ENCODE measurements at places on chromosomes 1 and 21.

GRCh38 chr1:201450721-201451291 lies 18.2 kb downstream of the PHLDA3 start:
- peak; percentile 55 for DNase-seq

GRCh38 chr1:160401487-160401805 lies 1.1 kb downstream of the VANGL2 start:
- DNase-seq = no peak

DNA sequence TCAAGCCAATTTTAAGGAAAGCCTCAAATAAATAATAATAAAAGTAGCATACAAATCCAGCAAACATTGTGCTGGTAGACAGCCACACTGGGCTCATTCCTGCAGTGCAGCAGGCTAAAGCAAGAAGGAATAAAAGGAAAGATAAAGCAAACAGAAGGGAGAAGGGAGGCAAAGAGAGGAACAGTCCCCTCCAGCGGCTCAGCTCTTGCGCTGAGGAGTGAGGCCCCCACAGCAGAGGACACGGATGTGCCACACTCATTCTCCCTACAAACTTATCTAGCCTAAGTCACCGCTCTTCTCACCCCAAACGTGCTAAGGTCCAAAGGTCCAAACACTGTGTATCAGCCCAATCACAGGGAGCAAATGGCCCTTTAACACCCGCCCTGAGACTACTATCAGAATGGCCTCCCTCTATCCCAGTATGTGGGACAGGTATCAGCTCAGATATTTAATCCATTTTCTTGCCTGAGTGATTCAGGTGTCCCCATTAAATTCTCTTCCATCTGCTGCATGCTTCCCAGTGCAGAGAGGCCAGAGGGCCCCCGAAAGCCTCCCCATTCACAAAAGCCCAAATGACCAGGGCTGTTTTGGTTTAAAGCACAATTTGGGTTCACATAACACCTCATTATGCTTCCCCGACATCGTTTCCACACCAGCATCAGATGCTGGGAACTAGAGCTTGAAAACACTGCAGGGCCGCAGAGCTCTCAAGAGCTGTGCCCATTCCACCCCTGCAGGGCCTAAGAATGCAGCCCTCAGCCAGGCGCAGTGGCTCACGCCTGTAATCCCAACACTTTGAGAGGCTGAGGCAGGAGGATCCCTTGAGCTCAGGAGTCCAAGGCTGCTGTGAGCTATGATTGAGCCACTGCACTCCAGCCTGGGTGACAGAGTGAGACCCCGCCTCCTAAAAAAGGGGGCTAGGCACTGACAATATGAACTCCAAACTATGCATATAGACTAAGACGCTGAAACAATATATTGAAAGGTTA lies 17.8 kb downstream of the CAPZB start:
- DNase-seq = no peak

DNA sequence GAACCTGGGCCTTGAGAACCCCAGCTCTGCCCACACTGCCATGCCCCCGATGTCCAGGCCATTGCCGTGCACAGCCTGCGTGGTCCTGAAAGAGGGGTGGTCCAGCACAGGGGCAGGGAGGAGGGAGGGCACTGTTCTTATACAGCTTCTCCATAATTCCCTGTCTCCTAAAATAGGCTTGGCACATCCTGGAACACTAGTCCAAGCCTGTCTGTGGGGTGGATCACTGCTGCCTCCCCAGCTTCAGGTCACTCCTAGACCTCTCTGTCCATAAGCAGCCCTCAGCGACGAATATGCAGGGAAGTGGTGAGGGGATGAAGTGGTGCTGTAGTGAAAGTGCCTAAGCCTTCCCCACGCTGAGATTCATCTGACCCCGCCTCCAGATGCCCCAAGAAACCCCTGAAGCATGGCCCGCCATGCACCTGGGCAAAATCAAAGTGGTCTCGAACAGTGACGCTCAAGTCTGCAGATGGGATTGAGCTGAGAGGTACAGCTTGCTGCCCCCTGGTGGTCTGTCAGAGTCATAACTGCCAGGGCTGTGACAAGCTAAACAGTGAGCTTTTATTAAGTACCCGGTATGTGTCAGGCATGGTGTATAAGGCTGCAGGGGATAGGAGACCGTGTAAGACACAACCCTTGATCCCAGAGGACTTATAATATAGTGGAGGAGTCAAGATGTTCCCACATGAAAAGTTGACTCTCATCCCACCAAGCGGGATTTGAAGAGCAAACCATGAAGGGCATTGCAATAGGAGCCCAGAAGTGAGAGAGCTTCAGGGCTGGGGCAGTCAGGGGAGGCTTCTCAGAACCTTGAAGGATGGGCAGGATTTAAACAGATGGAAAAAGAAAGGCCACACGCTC lies 66.6 kb downstream of the FAM163A start:
- DNase-seq = peak; percentile 57

DNA sequence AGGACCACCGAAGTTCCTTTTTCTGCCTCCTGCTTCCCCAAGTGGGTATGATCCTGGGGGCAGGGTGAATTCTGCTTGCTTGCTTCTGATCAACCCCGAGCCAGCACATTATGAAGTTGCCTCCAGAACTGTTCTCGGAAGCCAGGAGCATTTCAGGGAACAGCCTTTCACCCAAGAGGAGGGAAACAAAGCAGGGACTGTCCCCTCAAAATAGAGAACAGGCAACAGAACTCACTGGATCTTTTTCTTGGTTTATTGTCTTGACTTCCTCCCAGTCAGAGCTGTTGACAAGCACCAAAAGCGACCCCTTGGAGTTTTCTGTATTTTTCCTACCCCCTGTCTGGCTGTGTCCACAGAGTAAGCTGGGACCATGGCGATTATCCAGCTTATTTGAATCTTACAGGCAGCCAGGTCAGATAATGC lies 258.3 kb upstream of the SGIP1 start:
- DNase-seq = no peak

DNA sequence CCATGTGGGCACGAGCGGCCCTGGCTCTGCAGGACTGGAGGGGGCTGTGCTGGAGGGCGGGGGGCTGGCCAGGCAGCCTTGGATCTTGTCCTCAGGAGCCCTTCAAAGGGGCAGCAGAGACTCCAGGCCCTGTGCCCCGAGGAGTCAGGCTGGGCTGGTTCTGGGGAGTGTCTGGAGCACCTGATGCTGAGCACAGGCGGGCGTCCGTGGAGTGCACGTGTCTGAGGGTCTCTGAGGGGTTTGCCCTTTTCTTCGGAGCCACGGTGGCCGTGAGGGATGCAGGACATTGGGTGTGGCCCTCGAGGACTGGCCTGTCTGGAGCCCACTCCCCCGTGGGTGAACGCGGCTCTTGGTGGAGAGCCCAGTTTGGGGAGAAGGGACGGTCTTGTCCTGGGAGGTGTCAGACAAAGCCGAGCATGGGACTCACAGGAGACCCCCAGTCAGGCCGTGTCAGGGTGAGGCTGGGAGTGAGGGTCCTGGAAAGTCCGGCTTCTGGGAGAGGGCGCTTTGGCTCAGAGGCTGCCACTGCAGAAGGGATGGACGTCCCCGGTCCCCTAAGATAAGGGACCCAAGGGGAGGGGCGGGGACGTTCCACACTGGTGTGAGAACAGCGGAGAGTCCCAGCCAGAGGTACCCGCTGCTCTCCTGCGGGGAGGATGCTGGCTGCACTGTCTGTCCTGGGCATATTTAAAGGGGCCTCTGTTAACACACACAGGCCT lies 60.8 kb downstream of the COL18A1 start:
- no peak for DNase-seq

DNA sequence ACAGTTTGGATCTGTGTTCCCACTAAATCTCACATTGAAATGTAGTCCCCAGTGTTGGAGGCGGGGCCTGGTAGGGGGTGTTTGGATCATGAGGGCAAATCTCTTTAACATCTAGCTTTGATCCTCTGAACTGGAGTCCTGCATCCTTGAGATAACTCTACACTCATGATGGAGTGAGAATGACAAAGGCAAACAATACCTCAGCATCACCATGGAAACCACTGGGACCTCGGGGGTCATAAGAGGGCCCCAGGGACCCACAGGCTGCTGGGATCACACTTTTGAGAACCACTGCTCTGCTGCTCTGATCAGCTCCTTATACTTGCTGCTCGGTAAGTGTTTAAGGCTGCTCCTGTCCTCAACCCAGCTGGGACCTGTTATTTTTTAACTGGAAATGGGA lies 13.4 kb upstream of the OBSCN start:
- no peak for DNase-seq

GRCh38 chr1:200099040-200099439 lies 71.5 kb downstream of the NR5A2 start:
- DNase-seq = peak; percentile 22

- no peak for DNase-seq
These were observed 5.2 kb upstream of the KISS1 start for GRCh38 chr1:204201348-204202040.

DNA sequence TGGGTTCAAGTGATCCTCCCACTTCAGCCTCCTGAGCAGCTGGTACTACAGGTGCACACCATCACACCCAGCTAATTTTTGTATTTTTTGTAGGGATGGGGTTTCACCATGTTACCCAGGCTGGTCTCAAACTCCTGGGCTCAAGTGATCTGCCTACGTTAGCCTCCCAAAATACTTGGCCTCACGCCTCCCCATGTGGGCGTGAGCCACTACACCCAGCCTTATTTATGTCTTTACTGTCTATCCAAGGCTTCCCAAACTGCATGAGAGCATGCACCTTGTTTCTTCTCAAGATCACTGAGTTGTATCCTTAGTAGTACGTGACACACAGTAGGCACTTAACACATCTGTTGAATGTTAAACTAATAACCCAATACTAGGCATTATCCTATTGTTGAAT lies 14.2 kb downstream of the WASF2 start:
- DNase-seq = no peak

GRCh38 chr21:36542312-36543101 lies 62.6 kb upstream of the CLDN14 start:
- no peak for DNase-seq

GRCh38 chr1:12745126-12745991 lies 641 bp upstream of the CFAP107 start:
- DNase-seq = no peak

DNA sequence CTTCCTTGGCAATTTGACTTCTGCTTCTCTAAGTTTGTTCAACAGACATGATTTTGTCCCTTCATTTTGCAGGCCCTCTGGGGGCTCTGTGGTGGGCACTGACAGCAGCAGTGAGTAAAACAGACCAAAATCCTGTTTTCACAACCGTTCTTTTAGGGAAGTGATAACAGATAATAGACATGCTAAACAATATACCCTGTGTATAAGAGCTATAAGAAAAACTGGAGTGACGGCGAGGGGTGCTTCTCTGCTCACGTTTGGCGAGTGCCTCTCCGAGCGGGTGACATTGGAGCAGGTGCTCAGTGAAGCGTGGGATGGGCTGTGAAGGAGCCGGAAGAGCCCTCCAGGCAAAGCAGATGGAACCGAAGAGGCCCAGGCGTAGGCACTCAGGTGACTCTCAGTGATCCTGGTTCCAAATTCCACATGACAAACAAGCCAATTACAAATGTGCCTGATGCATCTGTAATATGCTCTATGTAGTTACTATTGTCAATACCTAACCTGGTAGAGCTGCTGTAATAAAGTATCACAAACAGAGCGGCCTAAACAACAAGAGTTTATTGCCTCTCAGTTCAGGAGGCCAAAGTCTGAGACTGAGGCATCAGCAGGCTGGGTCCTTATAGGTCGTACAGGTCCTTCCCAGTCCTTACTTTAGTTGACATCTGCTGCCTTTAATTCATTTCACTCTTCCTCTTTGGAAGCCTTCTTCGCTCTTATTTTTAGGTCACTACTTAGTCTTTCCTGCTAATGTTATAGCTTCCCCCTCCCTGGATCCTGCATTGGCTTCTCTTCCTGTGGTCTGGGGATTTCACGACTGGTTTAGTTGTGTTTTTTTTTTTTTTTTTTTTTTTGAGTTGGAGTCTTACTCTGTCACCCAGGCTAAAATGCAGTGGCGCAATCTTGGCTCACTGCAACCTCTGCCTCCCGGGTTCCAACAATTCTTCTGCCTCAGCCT lies 20.1 kb downstream of the OR2B11 start:
- no peak for DNase-seq

DNA sequence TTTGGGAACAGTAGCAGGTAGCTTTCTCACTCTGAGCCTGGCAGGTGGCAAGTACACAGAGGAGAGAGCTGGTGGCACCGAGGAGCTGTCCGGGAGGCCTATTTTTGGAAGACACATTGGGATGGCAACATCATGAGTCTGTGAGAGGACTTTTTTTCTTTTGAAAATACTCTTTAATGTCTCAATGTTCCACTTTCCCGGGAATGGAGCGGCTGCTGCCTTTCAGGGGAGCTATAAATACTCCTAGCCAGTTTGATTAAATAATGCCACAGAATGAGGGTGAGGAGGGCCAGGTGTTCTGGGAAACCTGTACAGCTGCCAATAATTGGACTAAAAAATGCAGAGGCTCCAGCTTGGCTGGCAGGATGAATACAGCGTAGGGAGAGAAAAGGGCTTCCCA lies 93.3 kb upstream of the COG2 start:
- no peak for DNase-seq

GRCh38 chr1:154752273-154753030 lies 117.6 kb downstream of the KCNN3 start:
- no peak for DNase-seq

DNA sequence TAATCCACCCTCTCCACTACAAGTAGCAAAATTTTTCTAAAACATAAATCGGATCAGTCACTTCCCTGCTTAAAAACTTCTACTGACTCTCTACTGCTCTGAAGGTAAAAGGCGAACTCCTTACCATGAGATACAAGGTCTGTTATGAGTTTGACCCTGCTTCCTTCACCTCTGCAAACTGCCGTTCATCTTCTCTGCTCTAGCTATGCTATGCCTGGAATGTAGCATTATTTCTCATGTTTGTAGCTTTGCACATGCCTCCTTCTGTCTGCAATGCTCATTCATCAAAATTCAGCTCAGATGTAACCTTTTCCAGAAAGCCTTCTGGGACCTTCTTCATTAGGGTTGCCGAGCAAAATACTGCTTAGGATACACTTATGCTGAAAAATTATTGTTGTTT lies 30.8 kb downstream of the RPL5 start:
- DNase-seq = no peak

DNA sequence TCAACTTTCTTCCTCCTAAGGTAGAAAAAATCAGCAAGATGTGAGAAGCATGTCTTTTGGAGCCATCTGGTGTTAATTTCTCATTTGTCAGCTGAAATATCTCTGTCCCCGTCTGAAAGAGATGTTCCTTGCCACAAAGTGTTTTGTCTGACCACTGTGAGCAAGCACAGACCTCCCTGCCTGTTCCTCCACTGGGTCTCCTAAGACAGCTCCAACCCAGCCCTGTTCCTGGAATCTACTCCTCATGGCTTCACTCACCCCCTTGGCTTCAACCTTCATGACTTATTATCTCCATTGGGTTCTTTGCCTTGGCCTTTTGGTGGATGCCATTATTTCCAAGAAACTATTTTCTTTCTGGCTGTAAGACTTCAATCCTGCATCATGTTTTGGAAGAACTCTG lies 65.7 kb upstream of the CACHD1 start:
- DNase-seq = no peak

Measured in fibroblast of the conjunctiva (primary cell).